ENCODE measurements at places on chromosomes 13 and 19.

- no peak for DNase-seq
These were observed 31.5 kb downstream of the ZFR2 start for GRCh38 chr19:3837332-3837731.

- no peak for DNase-seq
These were observed 10.6 kb upstream of the CEACAM21 start for GRCh38 chr19:41565379-41565720.

DNA sequence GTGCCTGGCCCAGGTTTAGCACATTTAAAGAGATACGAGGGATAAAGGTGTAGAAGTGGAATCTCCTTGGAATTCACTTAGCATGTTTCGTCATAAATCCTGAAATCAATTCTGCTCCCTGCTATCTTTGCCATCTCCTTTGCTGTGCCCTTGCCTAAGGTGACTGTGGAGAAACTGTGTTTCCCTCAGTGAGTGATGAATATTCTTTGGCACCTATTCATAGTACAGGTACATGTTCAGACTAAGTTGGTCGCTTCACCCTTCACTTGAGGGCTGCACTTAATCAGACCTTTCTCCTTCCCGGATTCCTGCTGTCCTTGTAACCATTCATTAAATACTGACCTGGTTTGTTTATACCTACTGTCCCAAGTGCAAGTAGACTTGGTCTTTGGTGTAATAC, 17.8 kb downstream of the PCCA start:
- DNase-seq: no peak

- DNase-seq: peak; percentile 87
These were observed 8.8 kb downstream of the GTPBP3 start for GRCh38 chr19:17346109-17346671.

GRCh38 chr19:899336-900042, 6.2 kb downstream of the RNU6-9 start:
- no peak for DNase-seq

GRCh38 chr13:105960326-105960725, 575.1 kb downstream of the EFNB2 start:
- DNase-seq: no peak

DNA sequence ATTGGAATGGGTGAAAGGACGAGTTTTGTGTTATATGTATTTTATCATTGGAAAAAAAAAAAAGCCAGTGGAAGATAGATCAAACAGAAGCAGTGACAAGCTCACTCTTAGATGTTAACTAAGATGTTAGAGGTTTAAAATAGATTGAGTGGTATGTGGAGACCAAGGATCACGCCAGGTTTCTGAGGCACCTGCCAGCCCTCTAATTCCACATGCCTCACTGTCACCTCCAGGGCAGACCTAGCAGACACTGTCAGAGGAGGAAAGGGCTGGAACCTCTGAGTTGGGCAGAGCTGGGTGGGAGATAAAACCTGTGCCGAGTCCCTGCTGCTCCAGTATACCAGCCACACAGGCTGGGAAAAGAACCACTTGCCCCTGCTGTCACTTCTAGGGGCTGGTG, 57.5 kb upstream of the SIAH3 start:
- no peak for DNase-seq

DNA sequence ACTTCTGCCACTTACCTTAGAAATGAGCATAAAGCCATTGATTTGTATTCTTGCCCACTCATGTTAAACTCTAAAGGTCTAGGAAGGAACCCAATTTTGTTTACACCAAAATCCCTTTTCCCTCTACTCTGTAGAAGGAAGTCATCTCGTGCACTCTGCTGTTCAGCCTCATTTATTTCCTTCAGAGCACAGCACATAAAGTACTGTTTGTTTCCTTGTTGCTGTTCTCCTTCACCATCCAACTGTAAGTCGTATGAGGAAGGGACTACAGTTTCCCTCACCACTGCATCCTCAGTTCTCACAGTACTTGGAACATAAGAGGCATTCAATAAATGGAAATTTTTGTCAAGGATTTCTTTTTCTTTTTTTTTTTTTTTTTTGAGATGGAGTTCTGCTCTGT, 24.6 kb downstream of the CDADC1 start:
- DNase-seq: no peak

GRCh38 chr13:72970301-72970880, 88.4 kb upstream of the KLF5 start:
- DNase-seq: no peak

GRCh38 chr13:84917252-84917878, 881.9 kb downstream of the SLITRK6 start:
- DNase-seq: peak; percentile 42

GRCh38 chr13:43698758-43699157, 88.0 kb downstream of the ENOX1 start:
- DNase-seq: no peak

DNA sequence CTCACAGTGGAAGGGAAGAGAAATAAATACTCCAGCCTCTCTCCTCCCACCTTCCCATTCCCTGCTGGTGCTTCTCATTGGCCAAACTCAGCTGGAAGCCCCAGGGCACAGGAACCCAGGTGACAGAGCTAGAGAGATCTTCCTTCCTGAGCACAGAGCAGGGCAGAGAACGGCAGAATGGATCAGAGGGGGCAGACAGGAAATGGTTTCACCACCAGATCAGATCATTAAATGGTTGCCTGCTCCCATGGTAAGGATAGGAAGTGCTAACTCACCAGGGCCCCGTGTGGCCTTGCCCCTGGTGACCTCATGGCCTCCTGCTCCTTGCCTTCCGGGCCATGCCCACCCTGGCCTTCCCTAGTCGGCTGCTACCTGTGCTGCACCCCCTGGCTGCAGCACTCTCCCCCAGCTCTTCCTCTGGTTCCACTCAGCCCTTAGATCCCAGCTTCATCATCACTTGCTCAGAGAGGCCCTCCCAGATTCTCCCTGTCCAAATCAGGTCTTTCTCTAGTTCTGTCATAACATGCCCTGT, 108.7 kb downstream of the DPF1 start:
- DNase-seq: no peak

- DNase-seq: no peak
These were observed 68.6 kb upstream of the ARGLU1 start for GRCh38 chr13:106636492-106636891.

DNA sequence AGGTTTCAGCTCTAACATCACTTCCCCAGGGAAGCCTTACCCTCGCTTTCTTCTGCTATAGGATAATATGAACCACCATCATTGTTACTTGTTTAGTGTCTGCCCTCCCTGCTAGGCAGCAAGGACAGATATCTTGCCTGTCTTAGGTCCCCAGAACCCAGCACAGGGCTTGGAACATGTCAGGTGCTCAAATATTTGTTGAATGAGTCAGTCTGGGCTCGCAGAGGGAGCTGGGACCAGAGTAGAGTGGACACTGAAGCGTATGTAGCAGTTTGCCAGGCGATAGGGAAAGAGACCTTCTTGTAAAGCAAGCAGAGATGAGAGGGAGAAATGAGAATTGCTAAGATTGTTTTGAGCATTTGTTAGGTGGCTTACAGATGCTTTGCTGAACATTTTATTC, 11.7 kb downstream of the BCKDHA start:
- no peak for DNase-seq

DNA sequence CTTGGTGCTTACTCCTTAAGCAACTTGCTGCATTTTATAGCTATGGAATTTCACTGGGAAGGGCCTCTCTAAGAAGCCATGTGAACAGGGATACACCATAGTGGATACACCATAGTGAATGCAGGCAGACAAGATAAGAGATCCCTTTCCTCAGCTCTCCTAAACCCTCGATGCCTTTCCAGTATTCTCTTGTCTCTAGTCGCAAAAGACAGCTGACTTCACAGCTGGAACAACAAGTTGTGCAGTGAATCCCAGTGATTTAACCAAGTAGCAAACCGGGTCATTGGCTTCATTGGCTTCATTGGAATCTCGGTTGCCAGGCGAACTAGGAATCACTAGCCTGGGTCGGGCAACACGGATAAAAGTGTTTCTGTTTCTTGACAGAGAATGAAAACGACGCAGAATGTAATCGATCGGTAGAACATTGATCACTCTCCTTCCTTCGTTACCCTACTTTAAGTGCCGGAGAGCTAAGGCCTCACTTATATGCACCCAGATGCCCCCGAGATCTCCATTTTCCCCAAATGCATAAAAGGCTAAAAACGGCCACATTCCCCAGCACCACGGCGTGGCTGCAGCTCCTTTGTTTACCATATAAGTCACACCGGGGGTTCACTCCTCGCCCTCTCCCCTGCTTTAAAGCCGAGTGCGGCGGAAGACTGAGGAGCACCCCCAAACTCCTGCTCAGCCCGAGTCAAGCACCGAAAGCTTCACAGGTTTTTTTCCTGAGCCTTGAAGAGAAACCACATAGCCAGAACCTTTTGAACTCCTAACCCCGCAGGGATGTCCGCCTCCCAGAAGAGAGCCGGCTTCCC, 674 bp downstream of the TRPC4 start:
- DNase-seq: no peak

GRCh38 chr13:22993148-22993547, 187.6 kb upstream of the SGCG start:
- DNase-seq: no peak

All from inflammatory macrophage treated with lipopolysaccharide for 1 hour (primary cell).